Activated CD8-positive, alpha-beta memory T cell treated with anti-CD3 and anti-CD28 coated beads, Interleukin-2, amount 50 U/mL, for 48 hours (primary cell): ENCODE measurements at places on chromosomes 6 and 20.

GRCh38 chr20:22335210-22335609, 249.2 kb downstream of the FOXA2 start:
- no peak for DNase-seq

- no peak for DNase-seq
These were observed 6.1 kb downstream of the MDFI start for GRCh38 chr6:41644297-41644879.

GRCh38 chr20:59750209-59750840, 146.0 kb downstream of the PHACTR3 start:
- no peak for DNase-seq

DNA sequence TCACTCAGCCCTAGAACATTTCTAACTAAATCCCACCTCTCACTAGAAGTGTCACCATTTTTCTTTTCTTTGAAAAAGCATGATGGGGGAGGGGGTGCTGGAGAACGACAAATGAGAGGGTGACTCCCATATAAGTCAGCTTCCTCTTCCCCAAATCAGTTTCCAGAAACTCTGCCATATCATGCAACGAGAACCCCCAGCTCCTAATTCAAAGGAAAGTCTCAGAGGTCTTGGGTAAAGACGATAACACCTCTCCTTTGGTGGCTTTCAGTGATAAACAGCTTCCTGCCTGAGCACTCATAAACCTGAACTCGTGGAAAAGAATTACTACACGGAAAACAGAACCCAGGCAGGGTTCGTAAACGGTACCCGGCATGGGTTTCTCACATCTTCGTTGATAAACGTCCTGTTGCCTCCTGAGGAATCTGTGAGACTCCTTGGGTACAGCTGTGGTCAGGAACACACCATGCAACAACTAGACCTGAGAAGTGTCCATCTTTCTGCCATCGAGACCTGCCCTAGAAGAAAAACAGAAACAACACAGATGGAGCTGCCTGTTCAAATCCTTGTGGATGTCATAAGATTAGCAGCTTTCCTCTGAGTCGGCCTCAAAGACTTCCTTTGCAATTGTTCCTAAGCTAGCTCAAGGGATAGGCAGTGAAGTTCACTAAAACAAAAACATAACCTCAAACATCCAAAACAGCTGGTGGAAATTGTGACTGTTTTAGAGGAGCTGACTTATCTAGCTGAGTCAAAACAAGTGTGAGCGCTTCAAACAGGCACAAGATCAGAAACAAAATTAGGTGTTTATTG, 185.8 kb upstream of the PRDM1 start:
- DNase-seq: no peak

GRCh38 chr6:36804563-36804962, 34.7 kb downstream of the CPNE5 start:
- no peak for DNase-seq

DNA sequence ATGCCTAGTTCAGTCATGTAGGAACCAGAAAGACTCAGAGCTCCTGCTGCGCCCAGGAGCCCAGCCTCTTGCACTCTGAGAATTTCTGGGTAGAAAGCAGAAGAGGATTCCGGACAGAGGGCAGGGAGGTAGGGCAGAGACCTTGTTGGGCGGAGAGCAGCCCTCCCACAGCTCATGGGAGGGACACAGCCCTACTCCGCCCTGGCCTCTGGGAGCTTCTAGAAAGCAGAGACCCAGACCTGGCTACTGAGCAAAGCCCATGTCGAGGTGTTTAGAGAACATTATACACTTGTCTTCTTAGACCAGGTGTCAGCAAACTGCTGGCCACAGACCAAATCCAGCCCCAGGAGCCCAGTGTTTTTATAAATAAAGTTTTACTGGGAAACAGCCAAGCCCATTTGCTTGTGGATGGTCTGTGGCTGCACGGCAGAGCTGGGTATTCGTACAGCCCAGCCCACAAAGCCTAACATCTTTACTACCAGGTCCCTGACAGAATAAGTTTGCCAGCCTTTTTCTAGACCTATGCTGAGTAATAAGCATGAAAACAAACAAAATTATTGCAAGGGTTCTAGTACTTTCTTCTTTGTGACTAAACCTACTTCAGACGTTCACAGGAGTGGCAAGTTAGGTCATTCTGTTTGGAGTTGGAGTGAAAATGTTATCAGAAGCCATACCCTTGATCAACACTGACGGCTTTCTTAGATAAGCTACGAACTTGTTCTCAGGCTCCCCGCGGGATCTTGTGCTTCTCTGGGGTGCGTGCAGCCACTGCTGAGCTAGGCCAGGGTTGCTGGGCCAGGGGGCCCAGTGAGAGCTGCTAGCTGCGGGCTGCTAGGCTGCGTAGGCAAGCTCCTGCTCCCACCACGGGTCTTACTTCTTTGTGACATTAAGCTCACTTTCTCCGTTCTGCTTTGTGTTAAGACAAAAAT, 235.1 kb upstream of the FOXQ1 start:
- DNase-seq: no peak
